Heart right ventricle (tissue), 16 donors: ENCODE measurements at places on chromosomes 4 and X. TPM values are rescaled to one million over a fixed set of nuclear protein-coding genes. Genes with fewer than 3 reads are reported as not detected.

GRCh38 chr4:180512801-180513475 lies 1730.3 kb upstream of the TENM3 start:
- no peak for DNase-seq

DNA sequence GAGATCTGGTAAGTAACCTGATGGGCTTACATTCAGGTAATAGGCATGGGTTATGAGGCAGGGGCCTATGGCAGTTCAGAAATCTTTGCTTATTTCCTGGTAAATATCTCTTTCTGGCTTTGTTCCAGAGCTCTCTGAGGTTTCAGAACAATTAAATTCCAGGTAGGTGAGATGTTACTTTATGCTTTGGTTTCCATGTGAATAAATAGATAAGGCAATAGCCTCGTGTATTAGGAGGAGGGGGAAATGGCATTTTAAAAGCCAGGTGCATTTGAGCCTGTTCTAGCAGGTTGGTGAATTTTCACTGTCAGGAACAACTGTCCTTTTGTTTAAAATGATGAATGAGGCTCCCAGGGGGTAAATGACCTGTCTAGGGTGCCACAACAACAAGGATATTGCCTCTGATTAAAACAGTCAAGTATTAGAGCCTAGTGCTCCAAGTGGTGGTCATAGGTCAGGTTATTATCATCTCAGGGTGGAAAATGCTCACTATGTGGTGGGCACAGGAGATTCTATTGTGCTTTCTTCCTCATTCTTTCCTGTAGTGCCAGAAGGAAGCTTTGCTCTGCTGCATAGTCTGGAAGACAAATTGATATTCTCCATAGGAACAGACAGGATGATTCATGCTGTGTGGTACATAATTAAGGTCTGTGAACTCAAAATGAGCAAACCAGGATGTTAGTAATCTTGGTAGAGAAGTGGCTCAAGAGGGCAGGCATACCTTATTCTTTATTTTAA lies 296.2 kb downstream of the INPP4B start:
- DNase-seq = no peak

DNA sequence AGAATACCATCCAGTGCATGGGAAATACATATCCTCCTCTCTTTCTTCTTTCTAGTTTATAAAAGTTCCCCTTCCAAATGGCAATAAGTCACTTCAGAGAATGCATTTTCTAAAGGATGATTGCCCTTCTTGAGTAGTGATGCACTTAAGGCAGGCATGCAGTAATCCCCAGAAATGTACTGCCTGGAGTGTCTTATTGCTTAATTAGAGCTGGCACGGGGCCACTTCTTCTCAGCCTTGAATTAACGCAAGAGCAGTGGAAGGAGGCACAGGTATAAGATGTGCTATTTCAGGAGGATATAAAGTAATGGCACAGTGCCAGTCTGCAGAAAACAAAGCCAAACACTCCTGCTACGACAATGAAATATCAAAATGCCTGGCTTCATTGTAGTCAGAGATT lies 371.4 kb upstream of the FAM241A start:
- no peak for DNase-seq

DNA sequence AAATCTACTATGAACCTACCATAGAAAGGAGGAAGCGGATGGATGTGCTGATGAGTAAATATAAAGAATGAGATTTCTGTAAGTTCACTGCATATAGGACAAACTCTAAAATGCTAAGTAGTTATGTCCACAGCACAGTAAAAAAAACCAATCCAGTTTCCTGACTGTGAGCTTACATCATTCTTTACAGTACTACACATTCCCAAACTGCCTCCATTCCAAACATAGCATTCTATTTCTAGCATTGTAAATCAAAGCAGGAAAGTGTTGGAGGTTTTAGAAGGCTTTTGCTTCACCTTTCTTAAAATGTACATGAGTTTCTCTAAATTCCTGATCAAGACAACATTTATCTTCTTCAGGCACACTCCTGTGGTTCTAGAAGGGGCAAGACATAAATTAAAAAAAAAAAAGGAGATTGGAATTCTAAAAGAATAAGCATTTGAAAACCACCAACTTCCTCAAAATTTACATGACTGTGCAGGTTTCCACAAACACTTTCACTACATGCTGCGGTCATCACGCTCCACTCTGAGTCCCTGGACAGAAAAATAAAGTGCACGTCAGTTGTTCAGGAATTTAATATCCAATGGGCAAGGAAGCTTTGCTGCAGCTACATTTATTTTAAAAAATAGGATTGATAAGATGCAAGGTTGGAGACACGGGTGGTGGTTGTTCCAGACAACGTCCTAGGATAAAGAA lies 297.6 kb upstream of the STS start:
- DNase-seq = no peak

DNA sequence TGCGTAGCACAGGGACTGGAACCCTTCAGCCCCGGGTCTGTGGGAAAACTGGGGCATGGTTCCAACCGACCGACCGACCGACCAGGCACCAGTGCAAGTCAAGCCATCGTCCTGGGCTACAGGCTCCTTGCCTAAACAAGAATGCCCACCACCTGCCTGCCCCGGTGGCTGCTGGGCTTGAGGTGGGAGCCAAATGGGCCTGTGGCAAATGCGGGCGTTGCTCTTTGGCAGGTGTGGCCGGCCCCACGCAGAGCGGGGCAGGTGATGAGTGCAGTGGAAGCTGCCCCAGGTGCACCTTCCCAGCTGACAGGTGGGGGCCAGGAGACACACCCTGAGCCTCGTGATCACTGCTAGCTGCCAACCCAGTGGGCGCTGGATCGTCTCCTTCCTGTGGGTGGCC lies 77.9 kb downstream of the MTMR1 start:
- no peak for DNase-seq

DNA sequence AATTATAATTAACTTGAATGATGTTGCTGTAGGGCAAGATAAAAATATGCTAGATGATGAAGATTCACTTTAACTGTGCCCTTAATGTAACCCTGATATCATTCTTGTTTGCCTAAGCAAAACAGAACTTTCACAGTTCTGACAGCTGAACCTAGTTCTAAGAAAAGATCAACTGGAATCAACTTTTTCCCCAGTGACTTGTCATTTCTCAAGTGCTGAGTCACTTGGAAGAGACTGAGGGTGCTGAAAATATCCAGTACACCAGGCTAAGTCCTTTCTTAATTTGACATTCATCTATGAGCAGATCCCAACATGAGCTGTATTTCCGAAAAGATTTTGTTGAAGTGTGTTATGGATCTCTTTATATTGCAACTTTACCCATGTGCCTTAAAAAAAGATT lies 140.4 kb downstream of the MID1IP1 start:
- no peak for DNase-seq

ADH1B gene
- total RNA-seq = 12.6 TPM

NDST4 gene
- total RNA-seq = not detected

DRP2 gene
- not detected for total RNA-seq

TRPC5OS gene
- total RNA-seq = not detected
